ENCODE measurements at places on chromosomes 13 and 19.

GRCh38 chr19:8074501-8074900 is 21.9 kb downstream of the CCL25 start:
- no peak for DNase-seq

- no peak for DNase-seq
These were observed 10.2 kb downstream of the TRAPPC5 start for GRCh38 chr19:7690779-7691258.

- DNase-seq: no peak
These were observed 19.2 kb upstream of the UQCR11 start for GRCh38 chr19:1624458-1624857.

- DNase-seq: no peak
These were observed 7.6 kb downstream of the DNAJB1 start for GRCh38 chr19:14510311-14511228.

DNA sequence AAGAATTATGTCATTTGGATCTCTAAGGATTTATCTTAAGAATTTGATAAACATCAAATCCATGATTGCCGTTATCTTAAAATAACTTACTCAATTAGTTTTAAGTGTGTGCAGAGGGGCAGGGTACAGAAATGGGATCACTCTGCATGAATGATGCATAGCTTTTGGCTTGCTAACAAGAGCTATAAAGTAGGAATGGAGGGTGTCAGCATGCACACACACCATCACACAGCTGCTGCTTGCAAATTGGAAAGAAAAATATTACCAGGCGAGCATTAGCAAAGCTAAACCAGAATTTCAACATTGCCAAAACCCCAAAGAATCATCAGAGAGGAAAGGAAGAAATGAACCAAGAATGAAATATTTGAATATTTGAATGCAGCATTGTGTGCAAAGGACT is 580.6 kb downstream of the LMO7 start:
- DNase-seq: no peak

DNA sequence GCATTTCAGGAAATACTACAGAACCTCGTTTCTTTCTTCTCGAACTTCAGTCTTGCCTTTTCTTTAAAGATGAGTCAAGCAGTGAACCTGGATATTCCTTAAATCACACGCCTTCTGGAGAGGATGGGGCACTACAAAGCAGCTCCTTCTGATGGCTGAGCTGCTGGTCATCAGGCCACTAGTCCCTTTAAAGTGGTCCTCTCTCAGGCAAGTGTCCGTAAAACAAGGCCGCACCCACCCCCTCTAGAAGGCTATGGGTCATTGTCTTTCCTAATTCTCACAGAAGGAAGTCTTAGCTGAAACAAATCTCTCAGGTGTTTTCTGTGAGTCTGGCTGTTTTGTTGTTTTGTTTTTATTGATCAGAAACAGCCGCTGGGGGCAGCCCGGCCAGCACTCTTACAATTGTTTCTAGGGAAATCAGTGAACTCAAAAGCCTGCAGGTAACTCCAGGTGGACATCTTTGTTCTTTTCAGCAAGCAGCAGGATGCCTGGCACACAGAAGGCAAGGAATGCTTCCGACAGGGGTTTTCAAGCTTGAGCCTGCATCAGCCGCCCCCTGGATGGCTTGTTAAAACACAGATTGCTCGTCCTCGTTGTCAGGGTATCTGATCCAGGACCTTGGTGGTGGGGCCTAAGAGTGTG is 45.4 kb downstream of the MBNL2 start:
- no peak for DNase-seq

- no peak for DNase-seq
These were observed 21.4 kb upstream of the MICU2 start for GRCh38 chr13:21625366-21625765.

DNA sequence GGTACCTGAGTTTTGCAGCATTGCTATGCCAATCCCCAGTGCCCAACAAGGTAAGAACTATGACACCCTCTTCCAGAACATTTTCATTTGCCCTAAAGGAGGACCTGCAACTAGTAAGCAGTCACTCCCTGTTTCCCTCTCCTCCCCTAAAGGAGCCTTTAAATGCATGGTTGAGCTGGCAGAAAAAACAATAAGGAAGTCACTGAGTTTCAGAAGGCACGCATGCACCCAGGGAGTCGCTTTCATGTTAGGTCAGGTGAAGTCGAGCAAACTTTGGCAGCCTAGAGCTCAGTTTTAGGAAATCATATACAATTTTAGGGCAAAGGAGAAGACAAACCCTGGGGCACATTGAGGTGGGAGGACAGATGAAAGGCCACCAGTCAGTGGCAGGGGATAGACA is 11.8 kb downstream of the NLRP11 start:
- no peak for DNase-seq

GRCh38 chr13:114102131-114102520 is 30.3 kb downstream of the RASA3 start:
- no peak for DNase-seq

DNA sequence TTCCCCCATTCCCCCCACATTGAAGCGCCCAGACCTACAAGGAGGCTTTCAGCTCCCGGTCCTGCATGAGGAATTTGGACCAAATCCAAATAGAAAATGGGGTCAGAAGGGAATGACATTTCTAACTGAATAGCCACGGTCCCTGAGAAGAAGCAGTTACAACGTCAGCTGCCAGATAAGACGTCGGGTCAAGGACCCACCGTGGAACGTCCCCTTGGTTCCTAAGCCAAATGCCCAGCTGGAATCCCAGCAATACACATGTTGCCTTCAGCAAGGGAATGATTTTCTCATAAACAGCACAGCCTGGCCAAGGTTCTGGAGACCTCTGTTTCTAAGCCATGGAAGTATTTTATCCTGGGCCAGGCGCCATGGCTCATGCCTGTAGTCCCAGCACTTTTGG is 109.1 kb upstream of the PEG3 start:
- no peak for DNase-seq

GRCh38 chr19:50817941-50818858 is 5.4 kb downstream of the KLK1 start:
- no peak for DNase-seq

DNA sequence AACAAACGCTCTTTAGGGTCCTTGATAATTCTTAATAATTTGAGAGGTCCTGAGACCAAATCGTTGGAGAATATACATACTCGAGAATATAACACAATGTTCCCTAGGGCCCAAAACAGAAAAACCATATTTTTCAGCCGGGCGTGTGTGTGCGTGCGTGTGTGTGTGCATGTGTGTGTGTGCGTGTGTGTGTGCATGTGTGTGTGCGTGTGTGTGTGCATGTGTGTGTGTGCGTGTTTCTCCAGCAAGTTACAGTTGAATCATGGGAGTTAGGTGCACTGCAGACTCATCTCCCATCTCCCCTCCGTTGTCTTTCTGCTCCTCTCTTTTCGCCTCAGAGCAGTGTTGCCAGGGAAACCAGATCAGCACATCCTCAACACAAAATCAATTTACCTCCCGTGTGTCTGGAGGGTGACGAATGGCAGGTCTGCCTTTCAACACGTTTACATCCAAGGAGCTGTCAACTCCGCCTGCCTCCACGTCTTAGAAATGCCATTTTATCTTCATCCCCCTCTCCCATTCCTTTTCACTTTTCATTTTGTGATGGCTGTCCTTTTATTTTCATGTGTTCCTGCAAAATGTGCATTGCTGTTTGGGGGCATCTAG is 8.3 kb upstream of the PNMA8B start:
- no peak for DNase-seq

DNA sequence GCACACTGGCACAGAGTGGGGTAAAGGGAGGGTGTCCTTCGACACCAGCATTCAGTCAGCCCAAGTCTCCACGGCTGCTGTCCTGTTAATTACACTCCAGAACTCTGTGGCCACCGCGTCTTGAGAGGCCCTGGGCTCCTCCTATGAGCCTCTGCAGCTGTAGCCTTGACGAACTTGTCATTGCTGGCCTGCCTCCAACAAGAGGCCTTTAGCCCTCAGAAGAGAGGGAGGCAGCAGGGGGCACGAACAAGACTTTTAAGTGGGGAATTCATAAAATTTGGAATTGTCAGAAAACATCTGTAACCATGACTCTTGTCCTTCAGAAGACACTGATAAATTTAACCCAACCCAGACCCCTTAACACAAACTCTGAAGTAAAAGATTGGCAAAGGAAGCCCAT is 241.9 kb downstream of the UQCRFS1 start:
- DNase-seq: no peak
